CD8-positive, alpha-beta T cell (primary cell): ENCODE measurements at places on chromosomes 4 and X.

- no peak for DNase-seq
Measured at GRCh38 chrX:121864561-121864960, 817.2 kb downstream of the GLUD2 start.

DNA sequence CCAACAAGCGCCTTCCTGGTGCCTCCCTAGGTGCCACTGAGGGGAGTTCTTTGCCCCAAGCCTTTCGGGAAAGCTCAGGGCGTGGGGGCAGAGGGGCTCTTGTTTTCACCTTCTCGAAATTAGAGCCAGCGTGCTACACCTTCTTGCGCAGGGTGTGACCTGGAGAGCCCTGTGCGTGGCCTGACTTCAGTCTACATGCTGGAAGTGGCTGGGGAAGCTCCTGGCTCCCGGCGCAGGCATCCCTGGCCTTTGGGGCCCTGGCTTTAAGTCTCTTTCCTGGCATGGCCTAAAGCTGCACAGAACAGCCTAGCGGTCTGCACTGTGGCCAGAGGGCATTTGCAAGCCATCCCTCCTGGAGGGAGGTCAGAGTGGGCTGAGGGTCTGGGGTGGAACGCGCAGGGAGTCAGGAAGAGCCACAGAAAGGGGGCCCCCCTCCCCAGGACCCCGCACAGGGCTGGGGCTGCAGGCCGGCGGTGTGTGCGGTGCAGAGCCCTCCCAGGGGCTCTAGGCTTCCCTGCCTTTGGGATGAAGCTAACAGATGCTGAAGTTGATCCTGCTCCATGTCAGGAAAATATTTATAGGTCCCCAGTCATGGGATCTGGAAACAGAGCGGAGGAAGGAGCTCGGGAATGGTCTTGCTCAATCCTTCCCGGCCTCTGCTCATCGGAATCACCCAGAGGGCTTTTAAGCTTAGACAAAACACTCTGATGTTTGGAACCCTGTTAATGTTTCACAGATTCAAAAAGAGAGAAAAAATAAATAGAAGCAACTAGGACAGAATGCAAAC lies 781 bp upstream of the SPON2 start:
- DNase-seq, result no peak

DNA sequence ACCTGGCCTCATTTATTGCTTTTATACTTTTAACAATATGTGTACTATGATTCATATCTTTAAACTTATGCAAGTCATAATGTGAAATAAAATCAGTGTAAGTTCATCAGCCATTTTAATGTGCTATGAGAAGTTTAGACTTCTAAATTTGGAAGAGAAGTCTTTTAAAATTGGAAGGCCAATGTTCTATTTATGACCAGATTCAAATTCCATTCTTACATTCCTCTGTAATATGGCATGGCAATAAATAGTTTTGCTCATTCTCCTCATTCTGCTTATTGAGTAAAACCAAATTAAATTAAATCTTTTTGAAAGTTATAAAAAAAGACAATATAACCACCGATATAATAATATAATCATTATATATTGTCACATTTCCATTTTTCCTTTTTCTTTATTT lies 126.2 kb downstream of the SORBS2 start:
- no peak for DNase-seq

- no peak for DNase-seq
Measured at GRCh38 chrX:47941423-47941822, 62.4 kb downstream of the ZNF182 start.

DNA sequence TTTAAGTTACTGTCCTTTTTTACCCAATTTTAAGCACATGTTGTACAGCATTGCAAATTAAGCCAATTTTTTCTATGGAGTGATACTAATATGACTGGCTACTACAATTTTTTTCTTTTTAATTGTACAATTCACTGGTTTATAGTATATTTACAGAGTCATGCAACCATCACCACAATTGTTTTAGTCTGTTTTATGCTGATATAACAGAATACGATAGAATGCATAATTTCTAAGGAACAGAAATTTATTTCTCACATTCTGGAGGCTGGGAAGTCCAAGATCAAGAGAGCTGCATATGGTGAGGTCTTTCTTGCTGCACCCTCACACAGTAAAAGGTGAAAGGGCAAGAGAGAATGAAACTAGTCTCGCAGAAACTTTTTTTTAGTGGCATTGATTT lies 125.3 kb downstream of the GLUD2 start:
- DNase-seq, result no peak

GRCh38 chr4:151304755-151305154 lies 20.6 kb downstream of the SH3D19 start:
- no peak for DNase-seq
